ENCODE measurements at places on chromosomes 2 and 18.
A peak's percentile ranks its signal among the peaks of the same experiment; 100 is the strongest.

DNA sequence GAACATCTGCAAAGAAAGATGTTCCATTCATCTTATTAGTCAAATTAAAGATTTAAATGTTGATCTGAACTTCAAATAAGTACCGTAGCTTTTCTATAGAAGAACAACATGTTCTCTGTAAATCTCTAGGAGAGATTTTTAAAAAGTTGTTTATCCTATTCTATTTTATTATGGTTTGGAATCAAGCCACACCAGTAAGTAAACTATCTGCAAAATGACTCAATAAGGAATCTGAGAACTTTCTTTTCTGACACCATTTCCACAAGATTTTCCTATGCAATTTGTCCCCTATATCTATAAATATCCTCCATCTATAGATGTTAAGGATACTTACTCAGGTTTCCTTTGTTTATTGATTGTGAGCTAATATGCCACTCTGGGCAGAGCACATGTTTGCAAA lies 736.6 kb downstream of the CBLN2 start:
- no peak for DNase-seq

DNA sequence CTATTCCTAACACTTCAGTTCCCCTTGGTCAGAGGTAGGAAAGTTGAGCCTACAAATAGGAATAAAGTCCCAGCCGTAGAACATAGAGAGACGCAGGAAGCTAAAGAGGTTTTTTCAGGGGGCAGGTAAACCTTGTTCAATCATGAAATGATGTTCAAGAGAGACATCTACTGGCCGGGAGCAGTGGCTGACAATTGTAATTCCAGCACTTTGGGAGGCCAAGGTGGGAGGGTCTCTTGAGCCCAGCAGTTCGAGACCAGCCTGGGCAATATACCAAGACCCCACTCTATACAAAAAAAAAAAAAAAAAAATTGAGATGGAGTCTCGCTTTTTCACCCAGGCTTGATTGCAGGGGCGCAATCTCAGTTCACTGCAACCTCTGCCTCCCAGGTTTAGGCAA lies 66.7 kb upstream of the DNAJC10 start:
- peak; percentile 69 for DNase-seq

- DNase-seq: no peak
Measured at GRCh38 chr2:172701250-172701649, 34.4 kb upstream of the RAPGEF4 start.

GRCh38 chr2:134976074-134976702 lies 57.6 kb downstream of the CCNT2 start:
- no peak for DNase-seq

GRCh38 chr18:22378672-22379282 lies 38.9 kb downstream of the CTAGE1 start:
- DNase-seq: peak; percentile 3

DNA sequence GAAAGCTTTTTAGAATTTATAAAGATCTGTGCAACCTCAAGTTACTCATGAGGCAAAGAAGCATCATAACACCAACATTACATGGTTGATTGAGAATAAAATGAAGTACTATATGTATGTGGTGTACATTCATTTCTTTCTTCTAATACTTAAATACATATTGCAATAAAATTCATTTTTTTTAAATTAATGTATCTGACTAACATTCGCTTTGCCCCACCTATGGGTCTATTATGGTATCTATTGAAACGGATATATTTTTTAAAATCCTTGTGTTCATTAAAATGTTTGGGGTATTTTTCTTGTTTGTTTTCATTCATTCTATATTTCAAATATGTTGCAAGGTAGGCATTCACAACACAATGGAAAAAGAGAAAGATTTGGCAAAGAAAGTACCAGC lies 237.5 kb downstream of the DSEL start:
- no peak for DNase-seq

DNA sequence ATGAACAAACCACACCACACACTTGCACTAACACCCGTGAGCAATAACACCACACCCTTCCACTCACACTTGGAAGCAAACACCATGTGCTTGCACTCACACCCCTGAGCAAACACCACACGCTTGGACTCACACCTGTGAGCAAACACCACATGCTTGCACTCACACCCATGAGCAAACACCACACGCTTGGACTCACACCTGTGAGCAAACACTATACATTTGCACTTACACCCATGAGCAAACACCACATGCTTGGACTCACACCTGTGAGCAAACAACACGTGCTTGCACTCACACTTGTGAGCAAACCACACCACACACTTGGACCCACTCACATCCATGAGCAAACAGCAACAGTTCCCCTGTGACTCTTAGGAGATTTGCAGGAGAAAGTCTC lies 24.4 kb downstream of the SNTG2 start:
- no peak for DNase-seq

GRCh38 chr2:115833196-115833595 lies 1390.8 kb downstream of the DPP10 start:
- no peak for DNase-seq

DNA sequence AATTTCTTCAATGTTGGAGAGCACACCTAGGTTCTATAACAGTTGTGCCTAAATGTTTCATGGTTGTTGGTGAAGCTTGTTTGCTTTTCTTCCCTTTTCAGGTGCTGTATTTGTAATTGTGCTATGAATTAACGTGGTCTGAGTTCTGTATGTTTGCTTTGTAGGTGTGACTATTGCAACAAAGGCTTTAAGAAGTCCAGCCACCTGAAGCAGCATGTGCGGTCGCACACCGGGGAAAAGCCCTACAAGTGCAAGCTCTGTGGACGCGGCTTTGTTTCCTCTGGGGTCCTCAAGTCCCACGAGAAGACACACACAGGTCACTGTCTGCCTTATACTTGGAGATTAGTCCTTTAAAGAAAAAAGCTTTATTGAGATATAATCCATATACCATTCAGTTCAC lies 91.2 kb downstream of the ZNF236 start:
- no peak for DNase-seq

GRCh38 chr2:128782411-128783192 lies 463.9 kb upstream of the HS6ST1 start:
- DNase-seq: no peak

DNA sequence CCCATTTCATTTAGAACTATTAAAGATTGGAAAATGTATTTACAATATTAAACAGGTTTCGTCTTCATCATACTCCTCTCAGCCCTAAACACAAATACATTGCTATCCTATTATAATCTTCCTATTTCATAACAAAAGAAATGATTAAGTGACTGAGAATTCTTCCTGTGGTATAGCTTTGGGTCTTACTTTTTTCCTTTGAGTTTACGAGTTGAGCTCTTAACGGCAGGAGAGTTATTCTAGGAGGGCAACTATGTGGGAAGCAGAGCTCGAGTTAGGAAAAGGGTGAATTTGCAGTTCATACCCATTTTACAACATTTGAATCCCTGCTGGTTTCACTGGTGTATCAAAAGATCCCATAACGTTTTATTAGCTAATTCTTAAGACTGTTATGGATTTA lies 105.0 kb downstream of the FIGN start:
- no peak for DNase-seq

GRCh38 chr18:12543697-12544096 lies 114.2 kb downstream of the SPIRE1 start:
- no peak for DNase-seq

DNA sequence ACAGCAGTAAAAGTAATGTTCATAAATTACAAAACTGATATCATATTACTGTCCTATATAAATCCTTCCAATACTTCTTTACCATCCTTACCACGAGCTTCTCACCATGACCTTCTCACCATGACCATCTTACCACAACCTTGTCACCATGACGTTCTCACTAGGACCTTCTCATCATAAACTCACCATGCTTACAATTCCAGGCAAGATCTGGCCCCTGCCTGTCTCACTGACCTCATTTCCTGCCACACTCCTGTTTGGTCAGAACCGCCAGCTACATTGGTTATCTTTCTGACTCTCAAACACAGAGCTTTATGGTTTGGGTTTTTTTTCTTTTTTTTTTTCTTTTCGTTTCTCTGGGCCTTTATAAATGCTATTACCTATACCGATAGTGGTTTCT lies 827.6 kb downstream of the RNF144A start:
- no peak for DNase-seq

DNA sequence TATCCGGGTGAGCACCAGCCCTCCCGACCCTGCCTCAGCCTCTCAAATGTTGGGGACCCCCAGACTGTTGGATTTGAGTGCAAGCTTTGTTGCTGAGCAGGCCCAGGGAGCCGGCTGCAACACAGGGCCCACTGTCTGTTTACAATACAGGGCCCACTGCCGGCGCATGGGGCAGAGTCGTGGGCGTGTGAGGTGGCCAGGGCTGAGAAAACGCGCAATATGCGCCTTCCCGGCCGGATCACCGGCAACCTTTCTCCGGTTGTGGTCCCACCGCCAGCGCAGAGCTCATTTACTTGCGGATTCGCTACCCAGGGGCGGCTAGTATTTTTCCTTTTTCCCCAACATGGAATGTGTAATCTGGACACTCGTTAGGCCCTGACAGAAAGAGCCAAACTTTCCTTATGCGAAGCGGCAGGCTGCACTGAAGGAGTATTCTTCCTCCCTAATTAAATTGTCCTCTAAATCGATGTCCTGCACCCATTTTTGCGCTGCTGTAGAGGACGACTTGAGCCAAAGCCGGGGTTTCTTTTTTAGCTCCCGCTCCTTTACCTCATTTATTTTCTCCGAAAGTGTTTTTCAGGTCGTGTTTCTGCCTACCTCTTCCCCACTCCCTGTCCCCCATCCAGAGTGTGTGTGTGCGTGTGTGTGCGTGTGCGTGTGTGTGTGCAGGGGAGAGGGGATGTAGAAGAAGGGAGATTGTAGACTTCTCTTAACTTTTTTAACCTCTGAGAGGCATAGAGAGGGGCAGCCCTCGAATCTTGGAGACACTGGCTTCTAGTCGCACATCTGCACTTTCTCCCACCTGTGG lies 2.7 kb downstream of the OTX1 start:
- DNase-seq: no peak

DNA sequence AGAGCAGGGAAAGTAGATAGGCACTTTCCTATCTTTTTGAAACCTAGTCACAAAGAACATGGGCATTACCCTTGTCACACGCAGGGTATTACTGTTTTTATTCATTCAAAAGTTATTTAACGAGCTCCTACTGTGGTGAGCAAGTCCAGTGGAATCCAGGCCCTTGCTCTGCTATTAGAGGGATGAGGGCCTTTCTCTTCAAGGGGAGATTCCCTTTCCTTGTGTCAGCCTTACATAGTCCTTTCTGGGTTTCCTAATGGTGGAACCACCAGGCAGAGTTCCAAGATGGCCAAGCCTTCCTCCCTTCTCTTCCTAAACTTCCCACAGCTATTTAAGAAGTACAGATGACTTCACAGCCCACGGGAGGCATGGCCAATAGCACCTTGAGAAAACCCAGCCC lies 64.6 kb downstream of the SPTBN1 start:
- no peak for DNase-seq

DNA sequence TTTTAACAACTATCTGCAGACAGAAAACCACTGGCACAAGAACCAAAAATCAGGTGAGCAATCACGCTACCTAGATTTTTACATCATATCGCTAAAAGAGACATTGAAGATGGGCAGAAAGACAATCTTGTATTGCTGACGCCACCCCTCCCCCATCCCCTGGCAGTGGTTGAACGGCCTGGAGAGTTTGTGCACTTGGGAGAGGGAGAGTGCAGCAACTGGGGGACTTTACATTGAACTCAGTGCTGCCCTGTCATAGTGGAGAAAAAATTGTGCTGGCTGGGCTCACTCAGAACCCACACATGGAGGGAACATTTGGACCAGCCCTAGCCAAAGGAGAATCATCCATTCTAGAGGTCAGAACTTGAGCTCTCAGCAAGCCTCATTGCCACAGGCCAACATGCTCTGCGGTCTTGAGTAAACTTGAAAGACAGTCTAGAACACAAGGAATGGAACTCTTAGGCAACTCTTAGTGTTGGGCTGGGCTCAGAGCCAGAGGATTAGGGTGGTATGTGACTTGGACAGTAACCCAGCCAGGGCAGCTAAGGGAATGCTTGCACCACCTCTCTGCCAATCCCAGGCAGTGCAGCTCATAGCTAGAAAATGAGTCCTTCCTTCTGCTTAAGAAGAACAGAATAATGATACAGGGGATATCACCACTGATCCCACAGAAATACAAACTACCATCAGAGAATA lies 220.0 kb upstream of the CYP26B1 start:
- DNase-seq: no peak

- DNase-seq: peak; percentile 66
Measured at GRCh38 chr18:306608-307255, 38.9 kb upstream of the THOC1 start.

DNA sequence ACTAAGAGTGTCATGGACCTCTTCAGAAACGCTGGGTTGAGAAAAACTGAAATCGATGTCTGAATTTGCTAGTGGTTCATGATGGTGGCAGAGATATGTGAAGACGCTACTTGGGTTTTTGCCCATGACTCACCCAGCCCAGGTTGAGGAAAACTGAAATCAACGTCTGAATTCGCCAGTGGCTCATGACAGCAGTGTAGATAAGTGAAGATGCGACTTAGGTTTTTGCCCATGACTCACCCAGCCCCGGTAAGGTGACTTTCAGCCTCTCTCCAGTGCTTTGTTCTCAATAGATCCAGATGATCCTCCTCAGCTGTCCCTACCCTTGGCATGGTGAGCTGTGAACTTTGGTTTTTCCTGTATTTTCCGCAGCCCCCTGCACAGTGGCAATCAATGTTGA lies 105.3 kb upstream of the SIX3 start:
- DNase-seq: no peak

DNA sequence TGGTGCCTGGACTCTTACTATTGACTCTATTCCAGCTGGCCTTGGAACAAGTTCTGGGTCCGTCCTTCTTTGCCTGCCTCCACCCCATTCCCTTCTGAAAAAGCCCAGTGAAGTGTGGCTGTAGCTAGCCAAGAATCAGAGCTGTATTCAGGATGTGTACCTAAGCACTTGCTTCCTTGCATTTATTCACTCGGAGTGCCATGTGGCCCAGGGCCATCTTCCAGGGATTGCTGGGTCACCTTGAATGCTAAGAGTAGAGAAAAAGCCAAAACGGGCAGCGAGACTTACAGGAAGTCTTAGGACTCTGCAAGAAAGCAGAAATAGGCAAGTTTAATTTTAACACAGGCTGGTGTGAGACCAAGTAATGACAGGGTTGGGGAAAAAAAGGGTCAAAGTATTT lies 4.1 kb downstream of the ITGA6 start:
- no peak for DNase-seq

DNA sequence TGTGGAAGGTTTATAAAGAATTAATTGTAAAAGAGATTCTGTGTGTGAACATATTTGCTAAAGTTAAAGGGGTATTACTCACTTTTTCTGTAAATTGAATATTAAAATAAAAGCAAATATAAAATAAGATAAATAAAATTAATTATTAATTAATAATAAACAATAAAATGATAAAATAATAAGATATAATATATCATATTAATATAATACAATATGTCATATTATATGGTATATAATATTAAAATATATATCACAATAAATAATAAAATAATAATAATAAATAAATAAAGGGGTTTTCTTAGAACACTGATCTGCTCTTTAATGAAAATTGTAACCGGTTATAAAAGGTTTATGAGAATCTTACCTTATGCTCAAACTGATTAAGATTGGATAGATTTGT lies 29.8 kb downstream of the TMEM200C start:
- DNase-seq: no peak

DNA sequence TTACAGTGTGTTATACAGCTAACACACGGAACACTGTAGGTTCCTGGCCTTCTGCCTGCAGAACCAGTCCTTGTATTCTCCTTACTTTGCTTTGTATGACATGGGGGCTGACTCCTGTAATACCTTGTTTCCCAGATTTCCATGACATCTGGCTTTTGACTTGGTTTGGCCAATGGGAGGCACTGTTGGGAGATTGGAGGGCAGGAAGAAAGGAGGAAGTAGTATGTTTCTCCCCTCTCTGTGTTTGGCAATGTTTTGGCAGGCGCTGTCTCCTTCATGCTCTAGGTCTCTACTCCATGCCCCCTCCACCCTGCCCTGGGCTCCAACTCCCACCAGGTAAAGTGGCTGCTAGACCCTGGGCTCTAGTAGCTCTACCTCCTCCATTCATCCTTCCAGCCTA lies 331.1 kb upstream of the SLC14A2 start:
- DNase-seq: no peak

All from SK-N-DZ (cell line).